ENCODE measurements at places on chromosomes 2 and 18.

GRCh38 chr2:96113951-96114350, 2.4 kb downstream of the ADRA2B start:
- DNase-seq, result no peak

GRCh38 chr2:215401896-215402379, 33.9 kb downstream of the FN1 start:
- no peak for DNase-seq

DNA sequence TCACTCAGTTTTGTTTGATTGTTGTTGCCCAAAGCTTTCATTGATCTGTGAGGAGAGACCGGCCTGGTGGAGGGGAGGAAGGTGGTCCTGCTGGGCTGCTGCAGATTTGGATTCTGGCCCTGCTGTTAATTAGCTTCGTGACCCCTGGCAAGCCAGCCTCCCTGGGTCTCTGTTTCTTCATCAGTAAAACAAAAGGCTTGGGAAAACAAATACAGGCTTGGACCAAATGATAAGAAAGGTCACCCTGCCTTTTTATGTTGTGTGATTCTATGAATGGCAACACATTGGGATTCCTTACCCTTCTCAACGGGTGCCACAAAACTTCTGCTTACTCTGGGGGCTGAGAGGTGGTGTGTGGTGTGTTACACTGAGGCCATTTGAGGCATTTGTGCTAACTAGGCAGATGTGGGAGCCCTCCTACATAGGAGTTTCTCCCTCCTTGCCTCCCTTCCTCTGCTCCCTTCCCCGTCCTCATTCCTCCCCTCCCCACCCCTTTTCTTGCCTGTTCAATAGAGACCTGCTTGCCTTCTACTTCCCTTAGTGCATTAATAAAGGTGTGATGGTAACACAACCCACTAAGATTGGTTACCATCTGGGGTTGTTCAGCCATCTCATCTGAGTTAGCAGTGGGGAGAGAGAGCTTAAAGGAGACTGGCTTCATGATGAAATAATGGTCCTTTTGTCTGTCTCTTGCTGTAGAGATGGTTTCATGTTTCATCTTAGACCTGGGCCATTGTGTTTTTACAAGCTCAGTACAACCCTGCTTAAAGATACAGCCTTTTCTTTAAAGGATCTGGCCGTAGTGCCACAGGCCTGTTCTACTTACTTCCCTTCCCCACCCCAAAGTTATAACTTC, 96.2 kb downstream of the TANC1 start:
- DNase-seq, result no peak

- DNase-seq, result no peak
Measured at GRCh38 chr18:37975446-37975845, 409.8 kb upstream of the CELF4 start.

GRCh38 chr2:169676357-169676756, 17.8 kb downstream of the CFAP210 start:
- DNase-seq, result no peak

DNA sequence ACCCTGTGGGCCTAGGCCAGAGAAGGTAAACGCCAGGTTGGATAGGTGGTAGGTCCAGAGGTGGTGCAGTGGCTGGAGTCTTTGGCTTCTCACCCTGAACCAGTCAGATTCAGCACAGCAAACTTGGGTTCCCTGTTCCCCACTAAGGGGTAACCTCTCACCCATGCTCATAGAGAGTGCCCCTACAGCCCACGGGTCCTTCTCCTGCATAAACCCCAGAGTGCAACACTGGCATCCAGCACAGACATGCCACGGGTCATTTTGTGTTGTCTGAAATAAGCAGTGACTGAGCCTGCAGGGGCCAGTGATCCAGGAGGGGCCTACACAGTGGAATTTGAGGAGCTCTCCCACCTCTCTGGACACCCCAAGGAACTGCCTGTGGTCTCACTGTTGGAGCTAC, 40.5 kb upstream of the ATP6V1B1 start:
- no peak for DNase-seq

- DNase-seq, result no peak
Measured at GRCh38 chr2:9773903-9774239, 69.4 kb upstream of the TAF1B start.

DNA sequence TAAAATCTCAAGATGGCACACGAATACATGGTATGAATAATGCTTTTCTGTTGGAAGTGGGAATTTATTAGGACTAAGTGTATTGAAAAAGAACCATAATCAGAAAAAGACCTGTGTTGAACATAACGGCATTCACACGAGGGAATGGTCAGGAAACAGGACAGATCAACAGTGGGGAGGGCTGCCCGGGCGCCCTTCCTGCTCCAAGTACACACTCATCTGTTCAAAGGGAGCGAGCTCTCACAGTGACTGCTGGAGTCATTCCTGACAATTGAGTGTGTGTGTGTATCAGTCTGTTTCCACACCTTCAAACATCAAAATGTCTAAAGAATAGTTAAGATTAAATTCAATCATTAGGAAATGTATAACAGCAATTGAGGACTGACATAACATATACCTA, 167.2 kb downstream of the HDAC4 start:
- DNase-seq, result no peak

DNA sequence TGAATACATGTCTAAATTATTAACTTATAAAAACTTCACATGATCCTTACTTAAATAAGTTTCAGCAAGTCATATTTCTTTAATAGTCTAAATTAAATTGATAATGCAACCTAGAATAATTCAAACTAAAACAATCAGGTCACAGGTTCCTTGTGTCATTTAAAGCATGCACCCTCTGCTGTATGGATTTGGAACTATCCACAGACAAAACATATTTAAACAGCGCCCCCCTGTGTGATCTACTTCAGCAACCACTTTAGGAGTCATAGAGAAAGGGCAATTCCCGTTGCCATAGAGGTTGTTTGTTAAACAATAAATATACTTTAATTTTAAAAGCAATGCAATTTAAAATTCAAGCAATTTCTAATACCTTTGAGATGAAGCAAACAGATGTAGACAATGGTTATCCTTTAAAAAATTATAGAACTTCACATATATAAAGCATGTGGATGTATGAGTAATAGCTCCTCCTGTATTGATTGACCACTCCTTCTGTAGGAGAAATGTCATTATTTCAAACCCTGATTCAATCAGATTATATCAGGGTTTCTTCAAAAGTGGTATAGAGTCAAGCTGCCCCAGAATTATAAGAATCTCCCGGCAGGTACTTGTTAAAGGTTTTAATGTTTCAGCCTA, 21.2 kb downstream of the GRB14 start:
- peak; percentile 76 for DNase-seq

GRCh38 chr2:126527836-126528490, 128.0 kb upstream of the GYPC start:
- peak; percentile 17 for DNase-seq

- peak; percentile 56 for DNase-seq
Measured at GRCh38 chr2:207474863-207475485, 54.8 kb upstream of the CREB1 start.

DNA sequence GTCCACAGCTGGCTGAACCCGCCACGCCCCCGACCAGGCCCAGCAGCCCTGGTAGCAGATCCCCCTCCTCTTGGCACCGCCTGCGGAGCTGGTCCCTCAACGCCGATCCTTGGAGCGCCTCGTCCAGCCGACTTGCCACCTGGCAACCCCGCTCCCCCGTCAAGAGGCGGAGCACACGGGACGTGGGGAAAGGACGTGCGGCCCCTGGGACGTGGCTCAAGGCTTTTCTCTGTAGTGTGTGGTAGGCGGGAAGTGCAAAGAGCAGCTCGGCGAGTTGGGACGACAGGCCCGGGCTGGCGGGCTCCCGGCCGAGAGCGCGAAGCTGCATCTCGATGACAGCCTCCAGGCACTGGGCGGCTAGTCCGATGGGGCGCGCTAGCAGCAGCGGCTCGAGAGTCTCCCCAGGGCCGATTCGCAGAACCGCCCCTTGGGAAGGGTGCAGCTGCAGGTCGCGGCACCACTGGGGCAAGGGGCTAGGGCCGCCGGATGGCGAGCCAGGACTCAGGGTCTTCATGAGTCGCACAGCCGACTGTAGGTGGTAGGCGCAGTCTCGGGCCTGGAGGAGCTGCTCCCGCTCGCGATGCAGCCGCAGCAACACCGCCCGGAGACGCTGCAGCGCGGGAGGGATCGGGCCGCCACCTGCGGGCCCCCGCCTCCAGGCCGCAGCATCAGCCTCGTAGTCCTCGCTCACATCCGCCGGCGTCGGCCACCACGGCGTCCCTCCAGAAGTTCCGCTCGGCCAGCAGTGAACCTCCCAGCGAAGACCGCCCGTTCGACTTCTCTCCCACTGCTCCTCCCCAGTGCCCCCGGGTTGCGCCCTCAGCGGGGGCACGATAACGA, 617 bp downstream of the CCDC142 start:
- DNase-seq, result peak; percentile 45

GRCh38 chr2:76268484-76268883, 557.8 kb upstream of the GCFC2 start:
- DNase-seq, result no peak

DNA sequence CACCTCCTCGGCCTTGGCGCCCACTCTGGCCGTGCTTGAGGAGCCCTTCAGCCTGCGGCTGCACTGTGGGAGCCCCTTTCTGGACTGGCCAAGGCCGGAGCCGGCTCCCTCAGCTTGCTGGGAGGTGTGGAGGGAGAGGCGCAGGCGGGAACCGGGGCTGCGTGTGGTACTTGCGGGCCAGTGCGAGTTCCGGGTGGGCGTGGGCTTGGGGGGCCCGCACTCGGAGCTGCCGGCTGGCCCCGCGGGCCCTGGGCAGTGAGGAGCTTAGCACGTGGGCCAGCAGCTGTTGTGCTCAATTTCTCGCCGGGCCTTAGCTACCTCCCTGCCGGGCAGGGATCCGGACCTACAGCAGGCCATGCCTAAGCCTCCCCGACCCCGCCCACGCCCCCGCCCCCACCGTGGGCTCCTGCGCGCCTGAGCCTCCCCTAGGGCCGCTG, 25.3 kb upstream of the TNP1 start:
- no peak for DNase-seq

DNA sequence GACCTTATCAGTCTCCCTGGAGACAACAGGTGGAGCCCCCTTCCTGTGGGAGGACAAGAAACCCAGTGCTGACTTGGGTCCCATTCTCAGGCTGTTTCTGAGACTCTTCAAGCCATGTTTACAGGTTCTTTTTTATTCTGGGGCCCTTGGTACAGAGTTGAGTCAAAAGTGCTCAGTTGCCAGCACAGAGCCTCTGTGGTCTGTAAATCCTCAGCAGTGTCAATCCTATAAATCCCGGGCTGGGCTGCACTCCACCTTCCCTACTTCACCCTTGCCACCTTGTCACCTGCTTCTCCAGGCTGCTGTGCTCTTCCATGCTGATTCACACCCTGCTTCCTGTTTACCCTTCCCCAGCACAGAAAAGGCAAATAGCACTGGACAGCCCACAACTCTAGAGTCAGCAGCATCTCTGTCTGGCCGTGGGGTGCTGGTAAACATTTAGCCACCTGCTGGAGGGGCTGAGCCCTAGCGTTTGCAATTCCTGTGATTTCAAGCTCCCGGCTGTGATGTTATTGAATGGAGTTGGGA, 74.7 kb downstream of the TNFRSF11A start:
- peak; percentile 84 for DNase-seq

GRCh38 chr2:179233626-179234430, 30.8 kb downstream of the SESTD1 start:
- DNase-seq, result no peak

- no peak for DNase-seq
Measured at GRCh38 chr2:241692448-241692847, 5.8 kb upstream of the DTYMK start.

DNA sequence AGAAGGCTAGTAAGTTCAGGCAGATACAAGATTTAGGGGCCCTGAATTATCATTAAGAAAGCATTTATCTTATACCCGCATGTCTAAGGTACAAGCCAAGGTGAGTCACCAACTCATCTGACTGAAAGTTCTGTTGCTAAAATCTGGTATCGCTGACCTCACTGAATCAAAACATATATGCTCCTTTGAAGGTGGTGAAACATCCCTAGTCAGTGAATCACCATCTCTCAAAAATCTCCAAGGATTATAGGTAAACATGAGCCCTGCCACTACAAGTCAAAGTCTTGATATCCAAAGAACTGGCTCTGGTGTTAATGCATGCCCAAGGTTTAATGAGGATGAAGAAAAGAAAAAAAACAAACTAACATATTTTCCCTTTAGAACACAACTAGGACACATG, 43.5 kb downstream of the IRS1 start:
- DNase-seq, result no peak

GRCh38 chr18:75076286-75076685, 132.7 kb downstream of the PTGR3 start:
- DNase-seq, result no peak

DNA sequence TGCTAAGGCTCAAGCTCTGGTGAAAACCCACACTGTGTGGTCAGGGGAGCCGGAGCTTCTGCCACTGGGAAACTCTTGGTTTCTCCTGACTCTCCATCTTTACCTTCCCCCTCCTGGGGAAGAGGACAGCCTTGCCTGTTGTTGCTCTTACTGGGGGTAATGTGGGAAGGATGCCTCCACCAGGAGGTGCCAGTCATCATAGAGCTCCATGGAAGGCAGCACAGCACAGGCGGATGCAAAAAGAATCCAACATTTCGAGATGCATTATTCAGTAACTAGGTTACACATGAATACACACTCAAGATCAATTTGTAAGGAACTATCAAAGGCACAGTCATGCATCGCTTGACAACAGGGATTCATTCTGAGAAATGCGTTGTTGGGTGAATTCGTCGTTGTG, 322.6 kb downstream of the AFF3 start:
- DNase-seq, result peak; percentile 10

DNA sequence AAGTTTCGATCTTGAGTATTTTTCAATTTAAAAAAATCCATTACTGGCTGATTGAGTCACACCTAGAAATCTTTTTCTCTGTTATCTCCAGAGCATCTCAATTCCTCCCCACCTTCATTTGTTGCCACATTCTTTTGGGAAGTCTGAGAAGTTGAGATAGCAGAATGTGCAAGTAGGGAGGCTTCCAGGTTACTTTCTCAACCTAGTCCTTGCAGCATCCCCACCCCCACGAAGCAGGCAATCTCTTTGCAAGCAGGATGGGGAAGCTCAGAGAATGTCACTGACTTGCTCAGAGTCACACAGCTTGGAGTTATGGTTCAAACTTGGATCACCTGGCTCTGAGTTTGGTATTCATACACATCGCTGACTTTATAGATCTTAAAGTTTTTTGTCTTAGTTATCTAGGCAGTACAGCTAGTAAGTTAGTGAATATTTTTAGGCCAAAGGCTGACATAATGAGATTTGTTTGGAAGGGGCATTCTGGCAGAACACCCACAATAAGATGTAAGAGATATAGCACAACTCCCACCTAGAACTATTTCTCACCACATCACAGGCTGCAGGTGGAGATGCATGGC, 25.9 kb upstream of the LCLAT1 start:
- no peak for DNase-seq

DNA sequence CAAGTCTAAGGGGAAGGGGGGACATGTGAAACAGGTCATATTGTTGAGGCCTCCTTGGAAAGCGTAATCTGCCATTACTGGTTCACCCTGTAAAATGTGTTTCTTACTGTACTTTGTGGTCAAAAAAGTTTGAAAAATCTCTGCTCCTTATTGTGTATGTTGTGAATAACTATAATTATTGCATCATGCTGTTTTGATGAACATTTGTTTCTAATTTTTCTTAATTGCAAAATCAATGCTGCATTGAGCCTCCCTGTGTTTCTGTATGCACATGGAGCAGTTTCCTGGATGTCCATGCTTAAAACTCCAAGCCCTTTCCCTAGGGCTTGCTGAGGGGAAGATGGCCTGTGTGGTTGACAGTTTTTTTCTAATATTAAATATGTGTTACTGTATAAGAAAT, 158.6 kb downstream of the RNF144A start:
- no peak for DNase-seq
